ENCODE measurements at places on chromosomes 3 and 15.

GRCh38 chr15:48644827-48645557 is 517 bp downstream of the FBN1 start:
- peak; percentile 75 for DNase-seq

- no peak for DNase-seq
Measured at GRCh38 chr3:46492890-46493547, 4.8 kb upstream of the RTP3 start.

DNA sequence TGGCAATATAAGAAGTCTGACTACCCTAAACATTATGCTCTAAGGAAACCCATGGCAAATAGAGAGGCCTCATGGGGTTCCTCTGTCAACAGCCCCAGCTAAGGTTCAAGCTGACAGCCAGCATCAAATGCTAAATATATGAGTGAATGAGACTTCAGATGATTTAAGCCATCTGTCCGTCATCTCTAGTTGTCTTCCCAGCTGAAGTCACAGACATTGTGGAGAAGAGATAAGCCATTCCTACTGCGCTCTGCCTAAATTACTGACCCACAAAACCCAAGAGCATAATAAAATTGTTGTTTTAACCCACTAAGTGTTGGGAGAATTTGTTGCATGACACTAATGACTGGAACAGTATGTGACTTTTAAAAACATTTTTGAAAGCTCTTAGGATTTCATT is 87.3 kb upstream of the IGSF10 start:
- DNase-seq, result no peak

- DNase-seq, result no peak
Measured at GRCh38 chr15:40755812-40756208, 756 bp upstream of the RMDN3 start.

- DNase-seq, result peak; percentile 71
Measured at GRCh38 chr3:46671541-46672348, 21.7 kb downstream of the ALS2CL start.

GRCh38 chr3:35932995-35933394 is 293.7 kb downstream of the ARPP21 start:
- no peak for DNase-seq

DNA sequence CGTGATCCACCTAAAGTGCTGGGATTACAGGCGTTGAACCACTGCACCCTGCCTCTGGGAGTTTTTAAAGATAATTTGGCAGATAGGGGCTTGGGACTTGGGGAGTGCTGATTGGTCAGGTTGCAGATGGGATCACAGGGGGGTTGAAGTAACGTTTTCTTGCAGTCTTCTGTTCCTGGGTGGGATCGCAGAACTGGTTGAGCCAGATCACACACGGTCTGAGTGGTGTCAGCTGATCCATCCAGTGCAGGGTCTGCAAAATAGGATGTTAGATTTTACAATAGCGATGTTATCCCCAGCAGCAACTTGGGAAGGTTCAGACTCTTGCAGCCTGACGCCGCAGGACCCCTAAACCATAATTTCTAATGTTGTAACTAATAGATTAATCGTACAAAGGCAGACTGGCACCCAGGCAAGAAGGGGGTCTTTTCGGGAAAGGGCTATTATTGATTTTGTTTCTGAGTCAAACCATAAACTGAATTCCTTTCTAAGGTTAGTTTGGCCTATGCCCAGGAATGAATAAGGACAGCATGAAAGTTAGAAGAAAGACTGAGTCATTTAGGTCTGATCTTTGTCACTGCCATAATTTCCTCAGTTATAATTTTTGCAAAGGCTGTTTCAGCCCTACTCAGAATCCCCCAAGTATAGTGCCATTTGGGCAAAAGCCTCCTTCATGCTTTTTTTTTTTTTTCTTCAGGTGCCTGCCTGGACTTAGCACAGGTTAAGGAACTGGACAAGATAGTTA is 1.5 kb upstream of the CA12 start:
- peak; percentile 83 for DNase-seq

DNA sequence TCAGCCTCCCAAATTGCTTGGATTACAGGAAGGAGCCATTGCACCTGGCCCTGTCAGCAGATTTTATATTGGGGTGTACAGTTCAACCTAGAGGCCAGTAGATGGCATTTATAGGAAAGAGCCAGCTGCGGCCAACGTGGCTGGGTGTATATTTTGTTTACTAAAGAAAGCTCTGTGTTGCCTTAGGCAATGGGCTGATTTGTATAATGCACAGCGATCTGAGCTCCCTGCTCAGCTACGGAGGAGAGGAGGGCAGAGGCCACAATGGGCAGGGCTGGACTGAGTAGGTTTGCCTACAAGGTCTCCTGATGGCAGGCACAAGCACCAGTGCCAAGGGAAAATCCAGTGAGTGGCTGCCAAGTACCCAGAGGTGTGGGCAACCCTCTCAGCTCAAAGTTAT is 282.4 kb downstream of the ARPP21 start:
- no peak for DNase-seq

GRCh38 chr15:99630607-99631131 is 64.9 kb downstream of the MEF2A start:
- DNase-seq, result peak; percentile 52

GRCh38 chr3:46668116-46668515 is 25.4 kb downstream of the ALS2CL start:
- peak; percentile 88 for DNase-seq

GRCh38 chr3:187978433-187979011 is 175.4 kb upstream of the LPP start:
- no peak for DNase-seq

GRCh38 chr3:30204126-30204525 is 402.3 kb upstream of the TGFBR2 start:
- DNase-seq, result no peak

GRCh38 chr3:14204515-14205284 is 26.1 kb downstream of the LSM3 start:
- peak; percentile 87 for DNase-seq

DNA sequence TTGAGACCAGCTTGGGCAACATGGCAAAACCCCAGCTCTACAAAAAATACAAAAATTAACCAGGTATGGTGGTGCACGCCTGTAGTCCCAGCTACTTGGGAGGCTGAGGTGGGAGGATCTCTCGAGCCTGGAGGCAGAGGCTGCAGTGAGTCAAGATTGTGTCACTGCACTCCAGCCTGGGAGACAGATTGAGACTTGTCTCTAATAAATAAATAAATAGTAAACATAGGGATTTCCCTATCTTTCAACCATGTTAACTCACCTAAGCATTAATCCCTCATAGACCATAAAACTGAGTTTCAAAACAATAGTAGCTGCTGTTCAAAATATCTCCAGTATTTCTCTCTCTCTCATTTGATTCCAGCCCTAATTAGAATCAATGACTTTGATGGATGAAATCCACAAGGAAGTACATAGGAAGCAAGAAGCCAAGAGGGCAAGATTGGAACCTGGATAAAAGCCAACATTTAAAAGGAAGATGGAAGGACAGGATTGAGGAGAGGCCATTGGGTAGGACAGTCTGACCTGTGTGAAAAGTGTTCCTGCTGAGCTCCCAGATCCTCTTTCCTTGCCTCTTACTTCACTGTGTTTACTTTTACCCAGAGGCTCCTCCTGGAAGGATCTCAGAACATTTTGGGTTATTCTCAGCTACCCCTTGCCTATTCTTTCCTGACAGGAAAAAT is 12.4 kb upstream of the TTBK2 start:
- DNase-seq, result no peak

DNA sequence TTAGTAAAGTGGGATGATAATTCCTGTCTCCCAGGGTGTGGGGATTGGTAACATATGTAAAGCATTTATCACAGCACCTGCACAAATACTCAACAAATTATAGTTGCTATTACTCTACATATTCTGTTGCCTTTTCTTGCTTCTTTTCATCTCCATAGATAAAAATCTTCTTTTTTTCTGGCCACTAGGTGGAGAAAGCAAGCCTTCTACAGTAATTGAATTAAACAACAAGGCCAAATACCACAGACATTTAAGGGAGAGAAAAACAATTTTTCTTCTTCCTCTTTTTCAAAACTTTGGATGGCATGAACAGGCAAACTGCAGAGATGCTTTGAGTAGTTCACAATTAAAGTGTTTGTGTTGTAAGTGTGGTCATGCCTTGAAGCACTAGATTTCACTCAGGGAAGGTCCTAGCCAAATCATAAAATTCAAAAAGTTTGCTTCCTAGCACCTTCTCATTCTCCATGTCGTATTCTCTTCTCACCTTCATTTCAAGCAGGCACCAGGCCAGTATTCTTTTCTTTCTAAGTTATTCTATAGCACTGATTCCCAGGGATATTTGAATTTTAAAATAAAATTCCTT is 493.4 kb upstream of the TGFBR2 start:
- peak; percentile 43 for DNase-seq

- DNase-seq, result no peak
Measured at GRCh38 chr3:58989955-58990354, 59.9 kb downstream of the CFAP20DC start.

DNA sequence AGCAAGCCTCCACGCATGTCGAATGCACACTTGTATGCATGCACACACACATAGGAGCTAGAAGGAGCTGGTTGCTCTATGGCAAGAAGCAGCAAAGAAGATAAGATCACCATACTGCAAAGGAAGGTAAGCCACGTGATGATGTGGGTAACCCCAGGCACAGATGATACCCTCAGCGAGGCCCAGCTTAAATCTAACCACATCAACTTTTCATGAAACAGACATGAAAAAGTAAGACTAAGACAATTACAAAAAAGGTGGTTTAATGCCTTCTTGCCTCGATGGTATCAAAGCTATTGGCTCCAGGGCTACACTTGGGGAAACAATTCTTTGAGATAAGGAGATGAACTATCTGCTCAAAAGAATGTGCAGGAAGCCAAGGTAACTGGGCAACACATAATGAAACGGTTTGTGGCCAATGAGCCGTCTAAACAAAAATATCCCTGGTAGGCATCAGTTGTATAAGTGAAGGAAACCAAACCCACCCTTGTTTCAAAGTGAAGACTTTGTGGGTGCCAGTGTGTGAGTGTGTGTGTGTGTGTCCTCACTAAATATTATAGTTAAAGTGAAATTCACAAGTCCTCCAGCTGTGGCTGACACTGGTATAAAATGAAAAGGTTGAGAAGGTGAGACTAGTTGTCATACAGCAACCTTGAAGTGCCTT is 365.7 kb upstream of the ICE2 start:
- DNase-seq, result no peak

GRCh38 chr3:194069421-194070219 is 66.3 kb upstream of the HES1 start:
- DNase-seq, result no peak

DNA sequence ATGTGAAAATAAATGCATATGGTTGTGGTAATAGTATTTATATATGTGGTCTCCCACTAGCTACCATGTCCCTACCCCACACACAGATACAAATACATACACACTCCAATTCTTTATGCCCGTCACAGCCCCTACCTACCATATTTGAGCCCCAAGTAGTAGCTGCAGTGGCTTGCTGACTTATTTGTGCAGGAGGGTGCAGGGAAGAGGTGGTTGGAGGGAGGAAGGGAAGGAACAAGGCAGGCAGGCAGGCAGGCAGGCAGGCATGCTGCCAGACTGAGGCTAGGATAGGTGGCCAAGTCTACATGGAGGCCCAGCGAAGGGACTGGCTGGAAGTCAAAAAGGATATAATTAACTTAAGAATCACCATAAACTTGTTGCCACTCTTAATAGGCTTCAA is 82.9 kb downstream of the SCN11A start:
- no peak for DNase-seq

DNA sequence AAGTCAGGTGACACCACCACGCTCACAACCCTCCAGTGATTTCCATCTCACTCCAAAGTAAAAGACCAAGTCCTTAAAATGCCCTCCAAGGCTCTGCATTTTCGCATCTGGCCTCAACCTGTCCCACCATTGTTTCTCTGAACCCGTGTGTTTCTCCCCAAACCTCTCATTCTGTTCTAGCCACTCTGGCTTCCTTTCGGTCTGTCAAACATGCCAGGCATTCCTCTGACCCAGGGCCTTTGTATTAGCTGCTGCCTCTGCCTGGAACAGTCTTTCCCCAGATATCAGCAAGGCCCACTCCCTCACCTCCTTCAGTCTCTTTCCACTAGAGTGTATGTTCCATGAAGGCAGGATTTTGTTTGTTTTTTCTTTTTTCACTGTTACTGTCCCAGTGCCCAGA is 16.0 kb downstream of the MAP2K5 start:
- no peak for DNase-seq

GRCh38 chr3:114646526-114646925 is 352.7 kb downstream of the TIGIT start:
- DNase-seq, result no peak

DNA sequence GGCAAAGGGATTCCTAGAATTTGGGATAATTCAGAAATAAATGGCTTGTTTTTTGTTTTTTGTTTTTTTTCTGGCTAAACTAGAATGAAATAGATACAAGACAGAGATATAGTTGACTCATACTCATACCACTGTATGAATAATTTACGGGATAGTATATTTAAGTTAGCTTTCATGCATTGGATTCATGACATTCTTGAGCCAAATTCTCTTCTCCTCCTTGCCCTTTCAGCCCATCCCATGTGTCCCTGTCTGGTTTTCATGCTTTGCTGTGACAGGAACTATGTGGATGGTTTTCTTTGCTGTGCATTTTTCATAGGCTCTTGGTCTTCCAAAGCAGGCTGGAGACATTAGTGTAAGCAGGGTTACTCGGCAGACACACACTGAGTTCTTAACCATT is 66.6 kb upstream of the UMPS start:
- peak; percentile 93 for DNase-seq

- DNase-seq, result no peak
Measured at GRCh38 chr3:21938267-21938681, 187.3 kb upstream of the ZNF385D start.

DNA sequence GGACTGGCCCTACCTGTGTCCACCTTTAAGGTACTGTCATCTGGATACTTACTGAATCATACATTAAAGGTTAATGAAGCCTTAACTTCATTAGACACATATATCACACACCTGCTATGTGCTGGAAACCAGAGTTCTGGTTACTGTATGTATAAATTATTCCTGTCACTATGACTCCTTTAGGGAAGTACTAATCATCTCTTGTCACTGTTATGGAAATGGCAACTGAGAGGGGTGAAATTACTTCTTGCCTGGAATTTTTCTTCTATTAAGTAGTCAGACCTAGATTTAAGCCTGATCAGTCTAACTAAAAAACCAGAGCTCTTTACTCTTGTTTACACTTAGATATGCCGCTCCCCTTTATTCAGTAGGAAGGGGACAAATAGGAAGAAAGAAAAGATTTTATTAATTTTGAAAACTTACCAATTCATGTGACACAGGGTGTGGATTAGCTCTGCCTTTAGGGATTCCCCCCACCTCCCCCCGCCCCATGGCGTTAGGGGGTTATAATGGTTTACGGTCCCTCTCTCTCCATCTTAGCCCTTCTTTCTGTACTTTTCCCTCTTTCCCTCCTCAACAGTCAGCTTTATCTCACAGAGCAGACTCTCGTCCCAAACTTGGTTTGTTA is 152.5 kb downstream of the KLHL25 start:
- DNase-seq, result no peak

GRCh38 chr3:42655980-42656679 is 2.6 kb downstream of the ZBTB47 start:
- peak; percentile 99 for DNase-seq
